ENCODE measurements at places on chromosomes 2 and 18.

- no peak for DNase-seq
Measured at GRCh38 chr2:190713471-190713870, 64.6 kb downstream of the NAB1 start.

GRCh38 chr18:79069717-79070151, 540 bp downstream of the ATP9B start:
- no peak for DNase-seq

GRCh38 chr2:109029490-109030201, 40.6 kb upstream of the EDAR start:
- DNase-seq = no peak

DNA sequence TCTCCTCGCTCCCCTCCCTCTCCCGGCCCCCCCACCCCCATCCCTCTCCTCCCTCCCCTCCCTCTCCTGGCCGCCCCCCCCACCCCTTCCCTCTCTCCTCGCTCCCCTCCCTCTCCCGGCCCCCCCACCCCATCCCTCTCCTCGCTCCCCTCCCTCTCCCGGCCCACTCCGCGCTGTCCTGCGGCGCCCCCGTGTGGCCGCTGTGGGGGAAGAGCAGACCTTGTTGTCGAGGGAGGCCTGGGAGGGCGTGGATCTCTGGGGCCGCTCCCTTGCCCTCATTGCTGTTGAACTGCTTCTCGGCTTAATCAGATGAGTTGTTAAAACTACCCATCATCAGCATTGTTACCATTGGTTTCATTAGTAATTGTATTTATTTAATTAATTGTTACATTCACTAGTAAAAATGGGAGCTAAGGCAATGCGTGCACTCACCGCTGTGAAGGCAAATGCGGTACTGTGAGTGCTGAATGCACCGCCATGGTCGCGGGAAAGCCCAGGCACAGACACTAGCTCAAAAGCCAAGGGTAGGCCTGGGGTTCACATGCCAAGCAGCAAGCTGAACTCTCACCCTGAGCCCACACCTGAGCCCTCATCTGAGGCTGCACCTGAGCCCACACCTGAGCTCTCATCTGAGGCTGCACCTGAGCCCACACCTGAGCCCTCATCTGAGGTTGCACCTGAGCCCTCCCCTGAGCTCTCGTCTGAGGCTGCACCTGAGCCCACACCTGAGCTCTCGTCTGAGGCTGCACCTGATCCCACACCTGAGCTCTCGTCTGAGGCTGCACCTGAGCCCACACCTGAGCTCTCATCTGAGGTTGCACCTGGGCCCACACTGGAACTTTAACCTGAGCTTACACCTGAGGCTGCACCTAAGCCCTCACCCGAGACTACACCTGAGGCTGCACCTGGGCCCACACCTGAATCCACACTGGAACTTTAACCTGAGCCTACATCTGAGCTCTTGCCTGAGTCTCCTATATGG, 8.8 kb downstream of the RTP5 start:
- DNase-seq = peak; percentile 68

GRCh38 chr2:189673661-189674373, 653 bp upstream of the ANKAR start:
- DNase-seq = no peak

DNA sequence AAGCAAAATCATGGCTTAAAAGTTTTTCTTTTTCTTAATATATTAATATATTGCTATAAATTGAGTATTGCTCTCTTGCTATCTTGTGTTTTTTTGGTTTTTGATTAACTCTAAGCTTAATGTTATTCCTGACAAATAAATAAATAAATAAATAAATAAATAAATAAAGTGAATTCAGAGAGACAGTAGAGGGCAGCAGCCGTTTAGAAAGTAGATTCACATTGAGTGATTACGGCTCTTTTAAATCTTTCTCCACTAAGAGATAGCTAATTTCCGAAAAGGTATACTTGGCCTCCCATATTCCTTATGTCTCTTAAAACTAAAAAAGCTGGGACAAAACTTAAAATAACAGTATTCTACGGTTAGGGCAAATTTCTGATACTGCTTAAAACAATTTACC, 34.3 kb downstream of the MSH2 start:
- no peak for DNase-seq

DNA sequence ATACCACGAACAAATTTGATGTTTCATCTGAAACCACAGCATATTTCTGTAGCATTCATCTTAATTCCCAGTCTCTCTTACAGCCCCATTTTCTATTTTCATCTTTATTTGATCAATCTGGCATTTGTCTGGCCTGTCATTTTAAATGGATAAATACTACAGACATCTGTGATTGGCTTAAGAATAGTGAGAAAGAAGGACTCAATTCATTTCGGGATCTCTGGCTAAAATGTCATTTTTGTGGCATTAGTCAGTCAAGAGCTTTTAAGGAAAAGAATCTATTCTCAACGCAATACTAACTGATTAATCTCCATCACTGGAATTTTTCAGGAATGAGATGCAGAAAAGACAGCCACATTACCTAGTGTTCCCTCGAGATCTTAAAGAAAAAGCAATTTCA, 585.9 kb downstream of the IRS1 start:
- no peak for DNase-seq

DNA sequence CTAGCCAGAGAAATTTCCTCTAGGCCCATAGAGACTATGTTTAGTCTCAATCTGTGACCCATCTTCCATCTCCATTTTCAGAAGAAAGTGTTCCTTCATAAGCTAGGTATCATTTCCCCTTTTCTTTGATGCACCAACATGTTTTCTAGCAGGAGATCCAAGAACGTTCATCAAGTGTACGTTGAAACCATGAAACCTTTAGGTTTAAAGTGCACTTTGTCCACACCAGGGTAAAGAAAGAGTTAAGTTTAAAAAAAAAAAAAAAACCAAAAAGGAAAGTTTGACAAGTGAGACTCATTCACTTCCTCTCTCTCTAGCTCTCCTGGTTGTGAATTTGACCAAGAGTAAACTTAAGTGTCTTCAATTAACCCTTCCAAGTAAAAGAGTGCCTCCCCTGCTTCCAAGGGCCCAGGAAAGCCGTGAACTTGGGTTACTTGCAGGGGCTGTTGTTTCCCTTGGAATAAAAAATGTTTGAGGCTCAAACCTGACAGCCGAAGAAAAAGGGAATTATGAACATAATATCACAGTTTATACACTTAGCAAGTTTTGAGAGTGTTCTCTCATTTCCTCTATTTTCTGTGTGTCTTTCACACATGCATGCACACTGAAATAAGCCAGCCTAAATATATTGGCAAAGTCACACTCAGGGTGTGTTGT, 56.7 kb downstream of the LBH start:
- DNase-seq = no peak
